Stimulated activated CD8-positive, alpha-beta memory T cell treated with anti-CD3 and anti-CD28 coated beads, Interleukin-2, amount 100 ng/mL, for 48 hours (primary cell): ENCODE measurements at places on chromosomes 1 and 21.

- no peak for DNase-seq
Observed at GRCh38 chr1:47229886-47230691, 1.9 kb downstream of the TAL1 start.

DNA sequence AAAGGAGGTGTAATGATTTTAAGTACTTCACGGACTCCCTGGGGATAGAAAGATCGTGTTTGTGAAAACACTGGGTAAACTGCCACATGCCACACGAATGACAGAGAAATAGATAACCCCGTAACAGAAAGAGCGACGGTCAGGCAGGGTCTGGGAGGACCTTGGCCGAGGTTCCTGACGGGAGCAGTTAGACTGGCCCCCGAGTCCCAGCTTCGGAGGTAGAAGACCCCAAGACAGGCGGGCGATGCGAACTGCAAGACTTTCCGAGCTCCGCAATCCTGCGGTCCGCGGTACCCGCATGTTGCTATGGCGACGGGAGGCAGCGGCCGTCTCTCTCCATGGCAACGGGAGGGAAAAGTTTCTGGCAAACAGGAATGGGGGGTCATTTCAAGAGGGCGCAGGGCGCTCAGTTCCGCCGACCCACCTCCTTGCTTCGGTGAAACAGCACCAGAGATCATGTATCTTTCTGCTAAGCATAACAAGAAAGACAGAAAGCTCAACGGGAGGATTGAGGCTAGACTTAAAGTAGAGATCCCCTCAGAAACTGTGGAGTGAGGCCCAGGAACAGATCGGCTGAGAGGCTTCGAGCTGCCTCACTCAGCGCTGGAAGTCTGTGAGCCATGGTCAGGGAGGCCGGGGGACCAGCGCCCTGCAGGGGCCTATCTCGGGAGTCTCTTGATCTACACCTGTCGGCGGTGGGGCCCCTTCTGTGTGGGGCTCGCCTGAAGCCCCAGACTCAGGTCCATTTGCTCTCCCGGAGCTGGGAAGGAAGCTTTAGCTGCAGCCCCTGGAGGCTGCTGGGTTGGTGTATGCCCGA, 685 bp upstream of the SYT6 start:
- DNase-seq = no peak

- DNase-seq = no peak
Observed at GRCh38 chr1:227299241-227299627, 19.1 kb downstream of the CDC42BPA start.

DNA sequence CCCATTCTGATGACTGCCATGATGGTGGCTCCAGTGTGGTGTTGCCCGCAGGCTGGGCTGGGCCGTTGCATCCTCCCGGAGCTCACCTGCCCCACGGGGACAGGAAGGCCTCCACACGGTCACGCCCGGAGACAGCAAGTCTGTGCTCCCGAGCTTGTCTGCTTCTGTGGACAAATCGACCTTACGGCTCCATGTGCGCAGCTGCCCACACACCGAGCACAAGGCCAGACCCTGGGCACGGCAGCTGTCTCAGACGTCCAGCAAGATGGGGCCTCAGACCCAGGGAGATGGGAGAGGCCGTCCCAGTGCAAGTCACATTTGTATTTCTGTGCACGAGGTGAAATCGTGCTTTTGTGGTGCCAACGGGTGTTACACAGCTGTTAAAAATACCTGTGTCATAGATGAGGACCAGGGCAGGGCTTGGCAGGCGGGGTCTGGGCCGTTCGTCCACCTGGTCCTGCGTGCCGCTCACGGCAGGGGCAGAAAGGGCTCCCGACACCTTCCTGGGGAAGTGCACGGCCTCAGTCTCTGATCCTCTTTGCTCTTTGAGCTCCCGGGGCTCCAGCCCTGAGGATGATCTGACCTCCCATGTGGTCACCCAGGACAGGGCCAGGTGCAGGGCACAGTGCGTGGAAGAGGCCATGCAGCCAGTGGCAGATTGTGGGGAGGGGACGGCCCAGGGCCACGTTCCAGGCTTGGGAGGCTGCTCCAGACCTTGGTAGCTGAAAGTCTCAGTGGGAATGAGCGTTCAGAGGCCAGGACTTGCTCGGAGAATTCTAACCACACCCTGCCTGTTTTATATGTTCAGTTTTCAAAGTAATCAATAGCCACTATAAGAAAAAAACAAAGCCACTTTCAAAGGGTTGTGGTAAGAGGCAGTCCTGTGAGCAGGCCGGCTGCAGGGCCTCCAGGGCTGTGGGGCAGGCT, 13.5 kb downstream of the COL6A1 start:
- DNase-seq = no peak

DNA sequence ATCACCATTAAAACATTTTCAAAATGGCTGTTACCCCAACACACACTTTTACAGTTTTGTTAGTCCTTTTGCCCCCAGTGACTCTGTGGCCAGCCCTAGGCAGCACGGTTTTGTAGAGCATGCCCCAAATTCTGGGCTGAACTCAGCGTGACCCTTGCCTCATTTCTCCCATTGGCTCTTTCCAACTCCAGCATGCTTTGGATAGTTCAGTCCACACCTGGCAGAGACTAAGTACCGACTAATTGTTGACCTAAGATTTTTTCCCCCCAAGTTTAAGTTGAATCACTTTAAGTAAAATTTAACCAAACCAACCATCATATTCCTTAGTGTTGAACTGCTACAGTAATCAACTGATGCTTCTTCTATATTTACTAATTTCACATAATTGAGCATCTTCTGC, 62.4 kb upstream of the LRRC8B start:
- DNase-seq = no peak

DNA sequence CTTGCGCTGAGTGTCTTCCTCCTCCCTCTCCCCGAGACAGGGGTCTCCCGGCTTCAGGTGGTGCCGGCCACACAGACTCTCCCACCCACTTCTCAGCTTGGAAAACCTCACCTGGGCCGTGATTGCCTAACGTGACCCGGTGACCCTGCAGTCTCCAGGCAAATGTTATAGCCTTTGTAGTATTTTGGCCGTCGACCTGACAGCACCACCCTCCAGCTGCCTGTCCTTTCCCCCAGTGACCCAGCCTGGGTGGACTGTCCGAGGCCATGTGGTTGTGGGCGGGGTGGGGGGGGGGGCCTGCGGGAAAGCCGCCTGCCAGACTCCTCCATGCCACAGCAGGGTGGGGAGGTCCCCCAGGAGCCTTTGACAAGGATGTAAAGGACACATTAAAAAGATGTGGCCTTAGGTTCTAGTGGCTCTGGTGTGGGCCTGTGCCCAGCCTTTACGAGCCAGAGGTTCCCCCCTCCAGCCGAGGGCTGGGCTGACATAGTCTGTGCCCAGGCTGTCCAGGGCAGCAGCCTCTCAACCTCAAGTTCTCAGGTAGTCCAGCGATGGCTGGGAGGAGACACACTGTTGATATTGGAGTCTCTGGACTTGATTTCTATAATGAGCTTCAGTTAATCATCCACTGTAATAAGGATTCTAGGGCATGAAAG, 8.1 kb downstream of the TOR3A start:
- DNase-seq = no peak

- DNase-seq = no peak
Observed at GRCh38 chr1:86616871-86617270, 70.0 kb downstream of the CLCA4 start.

GRCh38 chr1:237482777-237483176, 407.9 kb downstream of the ZP4 start:
- no peak for DNase-seq

GRCh38 chr1:60998786-60999185, 83.6 kb upstream of the NFIA start:
- DNase-seq = no peak

DNA sequence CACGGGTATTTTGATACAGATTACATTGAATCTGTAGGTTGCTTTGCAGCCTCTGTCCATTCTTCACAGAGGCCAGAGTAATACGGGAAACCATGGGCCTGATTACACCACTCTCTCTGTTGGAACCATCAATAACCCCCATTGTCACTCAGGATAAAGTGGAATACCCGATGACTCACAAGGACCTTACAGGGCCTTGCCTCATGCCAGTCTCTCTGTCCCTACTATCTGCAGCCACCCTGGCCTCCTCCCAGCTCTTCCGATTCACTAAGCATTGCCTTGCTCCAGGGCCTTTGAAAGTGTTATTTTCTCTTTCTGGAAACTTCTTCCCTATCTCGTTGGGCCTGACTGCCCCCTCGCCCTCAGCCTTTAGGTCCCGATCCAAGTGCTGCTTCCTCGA, 61.7 kb downstream of the HMGB4 start:
- DNase-seq = no peak

DNA sequence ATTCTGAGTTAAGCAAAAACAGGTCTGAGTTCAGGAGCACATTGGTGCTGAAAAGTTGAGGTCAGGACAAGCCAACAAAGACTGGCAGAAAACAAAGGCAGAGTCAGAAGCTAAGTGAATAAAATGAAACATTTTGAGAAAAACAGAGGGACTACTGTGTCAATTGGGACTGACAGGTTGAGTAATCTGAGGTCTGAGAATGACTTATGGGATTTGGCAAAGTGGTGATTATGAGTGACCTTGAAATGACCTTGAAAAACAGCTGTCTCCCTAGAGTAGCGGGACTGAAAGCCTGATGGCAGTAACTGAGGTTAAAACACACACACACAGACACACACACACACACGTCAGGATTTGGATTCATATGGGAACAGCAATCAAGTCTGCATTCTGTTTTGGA, 8.8 kb upstream of the COG2 start:
- no peak for DNase-seq

DNA sequence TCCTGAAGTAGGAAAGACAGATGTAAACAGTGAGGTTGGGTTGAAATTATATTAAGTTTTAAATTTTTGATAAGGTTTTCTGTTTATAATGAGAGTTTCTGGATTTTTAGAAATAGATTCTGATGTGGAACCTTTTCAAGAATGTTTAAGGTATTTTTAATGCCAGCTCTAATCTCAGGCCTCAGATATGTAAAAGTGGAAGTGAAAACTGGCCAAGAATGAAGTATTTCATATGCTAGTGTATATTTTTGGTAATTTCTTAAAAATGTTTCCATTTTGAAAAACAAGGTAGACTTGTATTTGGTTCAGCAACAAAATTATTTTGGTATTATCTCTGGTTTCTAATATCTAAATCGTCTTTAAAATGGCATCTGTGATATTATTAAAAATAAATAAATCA, 14.4 kb downstream of the IFNAR1 start:
- no peak for DNase-seq

GRCh38 chr1:37177230-37177864, 143.0 kb upstream of the GRIK3 start:
- DNase-seq = no peak

DNA sequence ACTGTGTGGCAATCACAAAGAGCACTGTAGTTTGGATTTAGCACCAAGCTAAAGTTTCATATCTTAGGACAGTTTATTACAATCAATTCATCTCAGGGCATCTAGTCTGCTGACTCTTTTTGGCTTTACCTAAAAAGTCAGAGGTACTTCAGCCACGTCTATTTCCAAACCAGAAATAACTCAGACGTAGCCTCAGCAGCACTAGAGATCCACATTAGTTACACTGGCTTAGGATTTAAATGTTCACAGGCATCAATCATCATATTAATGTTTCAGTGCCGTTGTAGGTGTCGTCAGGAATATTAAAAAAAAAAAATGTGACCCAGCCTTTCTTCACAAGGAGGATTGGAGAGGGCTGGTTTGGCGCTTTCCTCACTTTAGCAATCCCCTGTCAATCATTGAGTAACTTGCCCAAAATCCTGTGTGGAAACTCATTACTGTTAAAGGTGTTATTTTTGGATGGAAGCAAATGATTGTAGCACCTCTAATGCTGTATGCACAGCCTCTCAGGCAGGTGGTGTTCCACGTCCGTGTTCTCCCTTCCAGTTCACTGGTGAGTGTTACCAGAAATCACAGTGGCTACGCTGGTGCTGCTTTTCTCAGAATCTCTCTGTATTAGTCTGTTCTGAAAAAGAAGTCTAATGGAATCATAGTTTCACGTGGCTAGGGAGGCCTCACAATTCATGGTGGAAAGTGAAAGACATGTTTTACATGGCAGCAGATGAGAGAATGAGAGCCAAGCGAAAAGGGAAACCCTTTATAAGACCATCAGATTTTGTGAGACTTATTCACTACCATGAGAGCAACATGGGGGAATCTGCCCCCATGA, 45.4 kb downstream of the NEK7 start:
- DNase-seq = peak; percentile 15

- DNase-seq = no peak
Observed at GRCh38 chr1:88595355-88596002, 88.6 kb upstream of the PKN2 start.

DNA sequence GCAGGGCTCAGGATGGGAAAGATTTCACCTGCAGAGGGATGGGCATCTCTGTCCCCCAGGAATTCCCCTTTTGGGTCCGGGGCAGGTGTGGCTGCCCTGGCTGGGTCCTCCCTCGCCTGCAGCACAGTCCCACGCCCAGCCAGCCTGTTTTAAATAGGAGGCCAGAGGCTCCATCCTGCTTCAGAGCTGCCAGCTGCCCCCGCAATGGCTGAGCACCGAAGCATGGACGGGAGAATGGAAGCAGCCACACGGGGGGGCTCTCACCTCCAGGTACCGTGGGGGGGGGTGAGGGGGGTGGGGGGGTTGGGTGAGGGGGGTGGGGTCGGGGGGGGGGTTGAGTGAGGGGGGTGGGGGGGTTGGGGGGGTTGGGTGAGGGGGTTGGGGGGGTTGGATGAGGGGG, 3.6 kb downstream of the SCNN1D start:
- DNase-seq = no peak

DNA sequence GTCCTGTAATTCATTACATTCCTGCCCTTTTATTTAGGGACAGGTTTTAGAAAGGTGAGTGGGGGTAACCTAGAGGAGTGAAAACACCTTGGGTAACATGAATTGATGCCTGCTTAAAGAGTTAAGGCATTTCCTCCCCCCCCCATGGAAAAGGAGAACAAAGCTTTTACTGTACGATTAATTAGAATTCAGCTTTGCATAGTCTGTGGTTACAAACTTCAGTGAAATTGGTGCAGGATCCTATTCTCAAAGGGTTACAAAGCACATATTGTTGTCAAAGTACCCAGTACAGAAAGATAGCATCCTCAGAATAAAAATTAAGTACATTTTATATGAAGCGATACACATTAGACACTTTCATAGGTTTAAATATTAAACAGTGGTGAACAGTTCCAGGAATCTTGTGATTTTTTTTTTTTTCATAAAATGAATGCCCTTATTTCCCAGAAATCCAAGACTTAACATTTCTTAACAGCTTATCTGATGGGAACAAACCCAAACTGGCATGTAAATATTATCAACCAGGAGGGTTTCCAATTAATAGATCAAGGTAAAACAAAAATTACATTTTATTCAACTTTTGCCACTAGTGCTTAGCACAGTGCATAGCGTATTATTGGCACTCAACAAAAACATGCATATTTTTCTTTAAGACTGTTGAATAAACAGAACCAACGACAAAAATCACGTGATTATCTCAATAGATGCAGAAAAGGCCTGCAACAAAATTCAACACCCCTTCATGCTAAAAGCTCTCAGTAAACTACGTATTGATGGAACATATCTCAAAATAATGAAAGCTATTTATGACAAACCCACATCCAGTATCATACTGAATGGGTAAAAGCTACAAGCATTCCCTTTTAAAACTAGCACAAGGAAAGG, 172.7 kb downstream of the PDE4B start:
- DNase-seq = no peak

DNA sequence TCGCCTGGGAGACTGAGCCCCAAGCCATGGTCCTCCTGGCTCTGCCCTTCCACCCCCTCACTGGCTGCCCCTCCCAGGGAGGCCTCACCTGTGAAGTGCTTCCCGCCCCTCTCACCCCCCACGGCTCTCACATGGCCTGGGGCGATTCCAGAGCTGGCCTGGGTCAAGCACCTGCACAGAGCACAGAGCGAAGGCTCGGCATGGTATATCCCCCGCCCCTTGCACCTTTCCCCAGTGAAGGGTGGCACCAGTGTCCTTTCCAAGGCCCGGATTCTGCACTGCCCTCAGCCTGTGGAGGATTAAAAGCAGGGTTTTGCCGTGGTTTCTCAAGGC, 1.1 kb upstream of the AJAP1 start:
- DNase-seq = no peak
